ENCODE measurements at places on chromosomes 16 and 17.
A peak's percentile ranks its signal among the peaks of the same experiment; 100 is the strongest.

DNA sequence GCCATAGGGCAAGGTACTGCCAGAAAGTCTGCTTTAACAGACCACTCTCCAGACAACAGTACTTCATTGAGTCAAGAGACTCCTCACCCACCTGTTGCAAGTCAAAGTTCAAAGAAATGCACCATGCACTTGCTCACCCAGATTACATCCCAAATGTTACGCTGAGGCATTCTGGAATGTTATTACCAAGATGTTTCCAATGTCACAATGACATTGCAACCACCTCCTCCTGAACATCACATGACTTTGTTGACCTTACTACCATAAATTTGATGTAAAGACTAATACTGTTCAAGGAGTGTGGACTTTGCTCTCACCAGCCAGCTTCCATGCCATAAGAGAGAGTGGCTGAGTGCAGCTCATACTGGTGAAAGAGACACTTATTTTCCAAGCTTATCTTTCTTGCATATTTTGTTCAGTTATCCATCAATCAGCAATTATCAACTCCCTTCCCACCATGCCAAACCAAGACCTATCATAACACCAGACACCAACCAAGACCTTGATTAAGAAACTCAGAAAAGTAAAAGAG is 58.5 kb upstream of the BCAR1 start:
- no peak for DNase-seq

- no peak for DNase-seq
These were observed 30.1 kb upstream of the GAA start for GRCh38 chr17:80071116-80071841.

- peak; percentile 55 for DNase-seq
These were observed 2.8 kb upstream of the NTN3 start for GRCh38 chr16:2468233-2468724.

- DNase-seq, result peak; percentile 57
These were observed 51.7 kb downstream of the PLXDC1 start for GRCh38 chr17:39099663-39100286.

DNA sequence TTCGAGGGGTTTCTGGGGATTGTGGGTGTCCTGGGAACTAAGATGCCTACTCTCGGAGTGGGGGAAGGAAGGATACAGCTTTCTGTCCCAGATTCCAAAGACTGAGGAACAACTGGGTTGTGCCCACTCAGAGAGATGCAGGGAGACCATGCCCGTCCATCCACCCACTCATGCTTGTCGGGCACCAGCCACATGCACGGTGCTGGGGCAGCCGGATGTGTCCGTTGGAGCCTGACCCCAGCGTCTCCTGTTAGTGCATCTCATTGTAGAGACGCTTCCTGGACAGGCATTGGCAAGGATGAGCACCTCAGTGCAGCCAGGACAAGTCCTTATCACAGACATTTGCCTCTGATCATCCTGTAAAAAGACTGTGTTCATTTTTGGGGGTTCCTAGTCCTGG is 58.1 kb downstream of the METRNL start:
- no peak for DNase-seq

DNA sequence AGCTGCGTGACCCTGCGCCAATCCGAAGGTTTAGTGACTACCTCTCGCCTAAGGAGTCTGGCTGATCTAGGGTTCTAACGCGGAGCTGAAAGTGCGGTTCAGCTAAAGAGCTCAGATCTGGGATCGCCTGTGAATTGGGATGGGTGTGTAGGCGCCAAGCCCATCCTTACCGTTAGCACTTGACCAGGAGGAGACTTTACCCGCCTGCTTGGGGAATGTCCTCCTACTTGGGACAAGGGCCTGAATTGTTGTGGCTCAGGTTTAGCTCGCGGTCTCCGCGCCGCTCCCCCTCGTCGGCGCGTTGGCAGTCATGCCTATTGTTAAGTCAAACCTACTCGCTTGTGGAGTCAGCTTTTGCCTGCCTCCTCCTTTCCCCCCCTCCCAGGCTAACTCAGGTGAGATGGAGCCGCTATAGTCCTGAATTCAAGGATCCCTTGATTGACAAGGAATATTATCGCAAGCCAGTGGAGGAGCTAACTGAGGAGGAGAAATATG is 480 bp downstream of the MRPS7 start:
- DNase-seq, result no peak

Measured in mesenchymal stem cell (in vitro differentiated cells and primary cell).